Lung microvascular endothelial cell (primary cell): ENCODE measurements at places on chromosomes 3 and 15. TPM values are rescaled to one million over a fixed set of nuclear protein-coding genes. Genes with fewer than 3 reads are reported as not detected.

TEX55 gene
- not detected in 2 replicates for total RNA-seq

EID1 gene
- 125 and 132 TPM in 2 replicates for total RNA-seq

GREM1 gene
- total RNA-seq = under 0.01 TPM in 2 replicates

SLC2A2 gene
- total RNA-seq = not detected in 2 replicates

AGBL1 gene
- total RNA-seq = not detected in 2 replicates
